Activated T-cell treated with anti-CD3 and anti-CD28 coated beads, Interleukin-2, amount 50 U/mL, for 48 hours (primary cell): ENCODE measurements at places on chromosomes 11 and 22.

DNA sequence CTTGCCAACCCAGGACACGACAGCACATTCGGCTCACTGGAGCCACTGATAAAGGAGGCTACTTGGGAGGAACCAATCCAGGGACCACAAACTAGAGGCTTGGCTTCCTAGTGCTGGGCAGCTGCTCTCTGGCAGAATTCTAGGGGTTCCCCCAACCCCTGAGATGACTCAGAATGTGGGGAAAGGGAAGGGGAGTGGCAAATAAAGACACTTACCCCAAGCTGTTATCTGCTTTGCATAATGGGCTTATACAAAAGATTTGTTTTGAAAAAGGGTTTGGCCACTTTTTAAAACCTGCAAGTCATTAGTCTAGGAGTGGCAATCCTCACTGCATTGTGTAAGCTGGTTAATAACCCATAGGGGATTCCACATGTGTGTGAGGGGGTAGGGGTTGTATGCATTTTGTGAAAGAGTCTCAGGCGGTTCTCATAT, 64.1 kb upstream of the LMO1 start:
- DNase-seq: no peak

DNA sequence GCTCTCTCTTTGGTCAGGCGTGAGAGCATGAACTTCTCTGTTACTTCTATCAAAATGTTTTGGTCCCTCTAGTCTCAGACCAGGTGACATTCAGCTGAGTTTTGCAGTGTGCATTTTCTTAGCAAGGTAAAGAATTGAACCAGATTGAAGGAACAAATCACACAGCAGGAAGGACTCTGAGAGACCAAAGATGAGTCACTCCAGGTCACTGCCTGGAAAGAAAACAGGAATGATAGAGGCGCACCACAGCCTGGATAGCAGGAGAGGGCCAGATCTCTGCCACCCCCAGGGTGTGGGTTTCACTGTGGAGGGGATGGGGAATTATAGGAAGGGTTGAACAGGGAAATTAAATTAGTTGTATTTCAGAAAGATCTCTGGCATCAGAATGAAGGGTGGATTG, 788.3 kb downstream of the NTM start:
- DNase-seq: no peak

DNA sequence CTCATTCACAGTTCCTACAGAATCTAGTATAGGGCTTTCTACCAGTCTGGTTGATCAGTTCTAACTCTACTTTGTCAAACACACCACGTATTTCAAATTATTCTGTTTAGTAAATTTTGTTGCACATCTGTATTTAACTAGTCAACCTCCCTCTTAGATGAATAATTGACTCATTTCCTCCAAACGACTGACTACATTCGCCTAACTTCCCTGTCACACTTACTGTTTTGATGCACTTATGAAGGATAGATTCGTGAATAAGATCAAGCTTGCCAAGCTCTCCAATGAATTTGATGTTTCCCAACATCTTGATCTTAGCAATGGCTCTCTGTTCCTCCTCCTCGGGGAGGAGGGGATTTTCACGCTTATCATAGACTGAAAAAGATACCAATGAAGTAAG, 5.0 kb downstream of the EIF4G2 start:
- no peak for DNase-seq

DNA sequence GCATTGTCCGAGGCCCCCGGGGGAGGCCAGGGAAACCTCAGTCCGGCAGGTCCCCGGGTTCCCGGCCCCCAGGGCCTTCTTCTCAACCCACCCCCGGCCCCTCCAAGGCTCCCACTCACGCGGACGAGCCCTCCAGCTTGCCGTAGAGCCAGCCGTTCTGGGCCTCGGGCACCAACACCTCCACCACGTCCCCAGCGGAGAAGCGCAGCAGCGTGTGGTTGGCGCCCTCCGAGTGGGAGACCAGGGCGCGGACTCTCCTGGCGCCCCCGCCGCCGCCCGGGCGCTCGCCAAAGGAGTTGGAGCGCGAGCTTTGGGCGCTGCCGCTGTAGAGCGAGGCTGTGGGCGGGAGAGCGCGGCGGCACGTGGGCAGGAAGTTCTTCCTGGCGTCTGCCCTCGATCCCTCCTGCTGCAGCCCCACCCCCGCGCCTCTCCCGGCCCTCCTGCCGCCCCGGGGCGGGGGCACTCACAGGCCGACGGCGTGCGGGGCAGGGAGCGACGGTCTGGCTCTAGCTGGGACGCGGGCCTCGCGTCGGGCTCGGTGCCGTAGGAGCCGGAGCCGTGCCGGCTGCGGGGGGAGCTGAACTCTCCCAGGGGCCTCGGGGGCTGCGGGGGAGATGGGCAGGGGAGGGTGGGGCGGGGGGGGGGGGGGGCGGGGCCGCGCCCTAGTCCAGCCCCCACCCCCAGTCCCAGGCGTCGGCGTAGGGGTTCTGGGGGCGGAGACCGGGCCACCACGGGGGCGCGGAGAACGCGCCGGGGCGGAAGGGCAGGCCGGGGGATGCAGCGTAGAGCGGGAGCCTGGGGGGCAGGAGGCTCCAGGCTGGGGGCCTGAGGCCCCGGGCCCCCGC, 4.9 kb upstream of the SLC16A8 start:
- no peak for DNase-seq

DNA sequence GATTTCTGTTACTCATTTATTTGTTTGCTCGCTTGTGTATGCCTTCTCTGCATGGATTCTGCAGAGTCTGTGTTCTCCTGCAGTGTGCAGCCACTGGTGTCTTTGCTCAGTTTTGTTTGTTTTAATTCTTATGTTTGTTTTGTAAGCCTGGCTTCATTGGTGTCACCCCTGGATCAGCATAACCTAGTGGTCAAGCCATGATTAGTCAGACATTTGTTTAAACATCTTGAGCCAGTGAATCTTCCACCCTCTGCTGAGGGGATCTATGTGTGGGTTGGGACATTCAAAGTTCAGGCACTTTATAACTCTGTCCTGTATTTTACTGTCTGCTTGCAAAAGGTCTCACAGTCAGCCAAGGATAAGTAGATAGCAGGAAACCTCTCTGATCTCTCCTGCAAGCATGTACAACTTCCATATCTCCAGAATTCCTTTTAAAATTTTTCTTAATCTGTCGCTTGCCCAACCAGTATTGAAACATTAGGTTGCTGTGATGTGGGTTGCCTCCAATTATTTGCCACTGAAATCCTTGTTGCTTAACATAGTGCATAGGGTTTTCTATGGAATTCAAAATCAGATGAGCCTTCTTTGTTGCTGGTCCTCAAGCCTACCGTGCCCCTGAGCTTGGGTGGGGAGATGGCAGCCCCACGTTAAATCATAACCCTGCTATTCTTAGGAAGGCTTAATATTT, 86.8 kb downstream of the KCNQ1OT1 start:
- no peak for DNase-seq

DNA sequence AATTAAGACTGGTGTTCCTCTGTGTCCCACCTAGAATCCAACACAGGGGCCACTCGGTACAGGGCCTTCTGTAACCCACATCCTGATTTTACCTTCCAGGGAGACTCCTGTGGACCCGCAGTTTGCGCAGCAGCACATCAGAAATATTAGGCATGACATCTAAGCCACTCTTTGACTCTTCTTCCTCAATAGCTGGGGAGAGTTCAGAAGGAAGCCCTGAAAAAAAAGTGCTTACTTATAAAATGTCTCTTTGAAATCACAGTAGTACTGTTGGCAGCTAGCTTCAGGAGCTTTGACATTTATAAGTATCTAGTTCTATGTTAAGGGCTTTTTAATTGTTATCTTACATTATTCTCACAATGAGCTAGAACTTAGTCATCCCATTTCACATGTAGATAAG, 41.2 kb upstream of the LYVE1 start:
- no peak for DNase-seq

DNA sequence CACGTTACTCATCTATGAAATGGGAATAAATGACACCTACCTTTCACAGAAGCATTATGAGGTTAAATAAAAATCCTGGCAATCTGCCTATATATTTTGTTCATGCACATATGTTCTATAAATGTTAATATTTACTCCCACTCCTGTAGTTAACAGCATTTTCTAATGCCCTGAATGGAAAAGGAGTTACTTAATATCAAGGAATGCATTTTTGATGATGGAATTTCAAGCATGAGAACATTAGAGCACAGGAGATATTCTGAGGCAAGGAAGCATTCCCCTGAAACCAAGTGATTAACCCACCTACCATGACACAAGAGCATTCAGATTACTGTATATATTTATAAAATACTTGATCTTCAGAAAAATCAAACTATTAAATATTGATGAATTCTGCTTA, 102.1 kb downstream of the ARHGAP32 start:
- no peak for DNase-seq

DNA sequence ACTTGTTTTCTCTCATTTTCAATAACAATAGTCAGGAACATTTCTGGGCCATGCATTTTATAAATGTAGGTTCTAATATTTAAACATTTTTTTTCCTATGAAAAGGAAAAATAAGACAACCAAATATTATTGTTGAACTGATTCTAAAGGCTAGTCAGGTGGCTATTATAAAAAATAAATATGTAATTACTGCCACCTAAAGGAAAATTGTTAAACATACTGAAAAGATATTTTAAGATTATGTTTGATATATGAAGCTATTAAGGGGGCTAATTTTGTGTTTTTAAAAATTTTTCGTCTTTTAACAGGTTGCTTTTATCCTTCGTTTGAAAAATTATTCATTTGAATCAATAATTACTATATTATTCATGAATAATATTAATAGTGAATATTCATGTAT, 62.2 kb upstream of the FDX1 start:
- DNase-seq: no peak
